ENCODE measurements at places on chromosomes 13 and 19. TPM values are rescaled to one million over a fixed set of nuclear protein-coding genes. Genes with fewer than 3 reads are reported as not detected.

The OR7C1 gene
- total RNA-seq = not detected

The GTPBP3 gene
- total RNA-seq = 11.8 TPM

The SLC10A2 gene
- under 0.01 TPM for total RNA-seq

The SHC2 gene
- total RNA-seq = 9.8 TPM

- no peak for DNase-seq
Observed at GRCh38 chr13:39159393-39159792, 121.1 kb downstream of the NHLRC3 start.

- DNase-seq = no peak
Observed at GRCh38 chr19:41862445-41862986, 2.5 kb downstream of the RPS19 start.

DNA sequence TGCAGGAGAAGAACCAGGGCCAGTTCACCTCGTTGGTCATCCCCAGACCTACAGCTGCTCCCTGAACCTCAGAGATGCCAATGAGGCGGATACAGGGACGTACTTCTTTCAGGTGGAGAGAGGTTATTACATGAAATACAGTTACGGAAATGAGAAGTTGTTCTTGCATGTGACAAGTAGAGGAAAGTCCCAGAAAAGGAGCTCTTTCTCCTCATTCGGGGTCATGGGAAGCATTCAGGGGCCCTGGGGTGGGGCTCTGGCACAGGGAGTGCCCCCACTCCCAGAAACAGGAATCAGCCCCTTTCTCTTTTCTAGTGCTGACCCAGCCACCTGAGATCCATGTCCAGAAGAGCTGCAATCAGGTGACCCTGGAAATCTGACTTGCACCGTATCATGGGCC is 4.5 kb upstream of the SIGLEC9 start:
- DNase-seq = no peak

- DNase-seq = no peak
Observed at GRCh38 chr13:36509369-36509768, 77.1 kb downstream of the CCNA1 start.

DNA sequence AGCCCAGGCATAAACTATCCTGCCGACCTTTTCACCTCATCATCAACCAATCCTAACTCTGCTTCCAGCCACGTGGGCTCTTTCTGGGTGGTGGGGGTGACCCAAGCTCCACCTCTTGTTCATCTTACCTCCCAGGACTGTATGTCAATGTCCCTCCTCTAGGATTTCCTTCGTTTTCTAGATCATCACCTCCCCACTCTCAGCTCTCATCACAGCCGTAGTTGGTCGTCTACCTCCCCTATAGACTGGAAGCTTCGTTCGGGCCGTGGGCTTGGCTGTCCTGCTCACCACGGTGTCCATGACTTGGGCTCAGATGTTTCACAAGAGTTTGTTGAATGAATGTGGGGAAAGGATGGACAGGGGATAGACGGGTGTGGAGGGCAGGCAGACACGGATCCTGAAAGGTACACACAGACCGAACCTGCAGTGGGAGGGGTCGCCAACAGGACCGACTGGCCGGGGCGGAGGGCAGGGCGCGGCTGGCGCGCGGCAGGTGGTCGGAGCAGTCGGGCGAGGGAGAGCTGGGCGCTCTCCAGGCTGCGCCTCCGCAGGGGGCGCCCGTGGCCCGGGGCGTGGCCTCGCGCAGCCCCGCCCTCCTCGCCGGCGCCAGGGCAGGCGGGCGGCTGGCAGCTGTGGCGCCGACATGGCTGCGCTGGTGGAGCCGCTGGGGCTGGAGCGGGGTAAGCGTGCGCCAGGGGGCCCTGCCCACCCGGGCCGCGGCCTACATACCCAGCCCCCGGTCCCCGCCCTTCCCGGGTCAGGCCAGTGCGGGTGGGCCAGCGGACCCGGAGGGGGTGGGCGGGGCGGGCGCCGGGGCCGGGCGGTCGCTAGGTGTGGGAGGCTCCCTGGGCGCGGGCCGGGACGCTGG is at the start of gene LIN7B:
LIN7B (plus strand) TSS at position 609 of the 868 bp plus-strand sequence; CDS start at position 644, 35 bp downstream.
- peak; percentile 95 for DNase-seq

DNA sequence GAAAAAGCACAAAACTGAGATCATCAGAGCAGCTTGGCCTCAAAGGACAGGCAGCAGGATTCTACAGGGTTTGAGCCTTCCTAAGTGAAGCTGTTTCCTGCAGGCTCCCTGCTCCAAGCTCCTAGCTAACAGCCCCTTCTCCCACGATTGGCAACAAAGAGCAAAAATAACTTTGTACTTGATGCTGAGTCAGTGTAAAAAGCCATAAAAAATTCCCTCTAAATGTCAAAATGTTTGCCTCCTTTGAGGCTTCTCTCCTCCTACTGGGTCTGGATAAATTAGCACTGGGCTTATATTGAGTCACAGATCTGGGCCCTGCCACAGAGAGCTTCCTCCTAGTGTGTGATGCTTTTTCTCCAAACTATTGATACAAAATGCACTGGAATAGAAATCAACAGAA is 153.3 kb downstream of the TNFRSF19 start:
- no peak for DNase-seq

DNA sequence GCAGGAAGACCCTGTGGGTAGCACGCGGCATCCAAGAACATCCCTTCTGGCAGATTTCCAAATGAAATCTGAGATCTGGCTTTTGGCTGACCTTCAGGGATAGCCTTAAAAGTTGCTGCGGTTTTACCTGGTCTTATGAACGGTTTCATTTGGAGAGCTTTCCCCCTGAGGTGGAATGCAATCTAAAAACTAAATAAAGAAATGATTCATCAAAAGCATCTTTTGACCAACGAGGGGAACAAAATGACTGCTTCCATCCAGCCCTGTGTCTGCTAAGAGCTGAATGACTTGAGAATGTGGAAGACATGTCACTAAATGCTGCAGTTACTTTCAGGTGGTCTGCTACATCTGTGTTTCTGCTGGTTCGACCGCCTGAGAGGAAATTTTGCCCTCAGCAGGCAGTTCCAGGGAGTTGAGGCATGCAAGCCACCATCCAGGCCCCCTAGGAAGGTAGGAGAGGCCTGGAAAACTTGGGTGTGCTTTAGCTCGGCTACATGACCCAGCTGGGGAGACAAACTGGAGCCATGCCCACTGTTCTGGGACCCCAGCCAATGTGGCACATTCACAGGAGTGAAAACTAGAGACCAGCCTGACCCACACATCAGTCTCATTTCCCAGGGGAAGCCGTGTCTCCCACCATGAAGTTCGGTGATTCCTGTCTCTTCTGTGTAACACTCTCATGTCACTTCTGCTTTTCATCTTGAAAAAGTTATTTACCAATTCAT is 175.1 kb upstream of the KL start:
- DNase-seq = no peak

- DNase-seq = no peak
Observed at GRCh38 chr13:50587115-50587514, 256.4 kb downstream of the DLEU7 start.

DNA sequence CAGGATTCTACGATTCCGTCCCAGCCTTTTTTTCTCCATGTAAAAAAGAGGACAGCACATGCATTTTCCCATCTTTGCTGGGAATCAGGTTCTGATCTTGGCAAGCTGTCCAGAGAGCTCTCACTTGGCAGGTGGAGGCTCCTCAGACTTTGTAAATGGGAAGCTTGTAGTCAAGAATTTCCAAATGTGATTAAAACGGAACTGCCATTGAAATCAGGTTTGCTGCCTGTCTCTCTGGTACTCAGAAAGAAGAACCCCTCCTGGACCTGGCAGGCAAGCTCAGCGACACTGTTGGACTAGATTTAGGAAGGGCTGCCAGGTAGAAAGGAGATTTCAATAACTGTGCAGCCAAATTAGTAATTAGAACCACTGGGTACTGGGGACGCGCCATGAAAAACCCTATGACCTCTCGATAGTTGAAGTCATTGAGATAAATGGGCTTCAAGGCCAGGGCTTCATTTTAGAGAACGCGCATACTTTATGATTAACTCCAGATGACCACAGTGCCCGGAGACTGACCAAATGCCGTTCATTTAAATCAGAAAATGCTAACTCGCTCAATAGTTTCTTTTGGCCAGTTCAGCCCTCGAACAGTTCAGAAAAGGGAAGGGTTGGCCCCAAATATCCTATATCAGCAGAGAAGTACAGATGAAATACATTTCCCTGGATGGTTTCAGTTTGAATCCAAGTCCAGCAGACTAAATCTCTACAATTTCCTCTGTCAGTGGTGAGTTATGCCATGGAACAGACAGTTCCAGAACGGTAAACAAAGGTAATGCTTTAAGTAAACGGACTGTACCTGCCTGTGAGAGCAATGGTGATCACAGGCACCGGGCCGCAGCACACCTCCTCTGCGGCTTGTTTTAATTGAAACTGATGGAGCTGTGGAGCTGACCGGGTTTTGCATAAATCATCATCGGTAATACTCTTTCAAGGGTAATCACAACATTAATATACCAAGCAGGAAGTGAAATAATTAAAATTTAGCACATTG is 517.4 kb downstream of the RFC3 start:
- no peak for DNase-seq

GRCh38 chr19:40619333-40620160 is 18.4 kb downstream of the LTBP4 start:
- no peak for DNase-seq

- no peak for DNase-seq
Observed at GRCh38 chr13:110893571-110893970, 21.3 kb downstream of the ANKRD10 start.

GRCh38 chr13:51935326-51936171 is 73.8 kb downstream of the CCDC70 start:
- peak; percentile 37 for DNase-seq

- DNase-seq = no peak
Observed at GRCh38 chr13:110528911-110529310, 32.6 kb downstream of the RAB20 start.

DNA sequence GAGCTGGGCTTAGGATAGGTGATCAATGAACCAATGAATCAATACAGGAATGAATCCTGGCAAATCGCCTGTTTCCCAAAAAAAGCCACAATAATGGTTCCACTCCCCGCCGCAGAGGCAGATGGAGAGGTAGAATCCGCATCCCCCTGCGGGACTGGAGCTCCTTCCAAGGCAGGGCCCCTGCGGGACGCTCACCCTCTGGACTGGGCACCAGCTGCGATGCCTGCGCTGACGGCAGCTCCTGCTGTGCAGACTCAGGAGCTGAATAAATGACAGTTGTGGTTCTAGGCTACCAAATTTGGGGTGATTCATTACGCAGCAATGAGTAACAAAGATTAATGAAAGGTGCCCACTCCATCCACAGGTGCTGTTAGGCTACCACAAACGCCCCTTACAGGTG is 8.8 kb upstream of the CDC34 start:
- DNase-seq = no peak

DNA sequence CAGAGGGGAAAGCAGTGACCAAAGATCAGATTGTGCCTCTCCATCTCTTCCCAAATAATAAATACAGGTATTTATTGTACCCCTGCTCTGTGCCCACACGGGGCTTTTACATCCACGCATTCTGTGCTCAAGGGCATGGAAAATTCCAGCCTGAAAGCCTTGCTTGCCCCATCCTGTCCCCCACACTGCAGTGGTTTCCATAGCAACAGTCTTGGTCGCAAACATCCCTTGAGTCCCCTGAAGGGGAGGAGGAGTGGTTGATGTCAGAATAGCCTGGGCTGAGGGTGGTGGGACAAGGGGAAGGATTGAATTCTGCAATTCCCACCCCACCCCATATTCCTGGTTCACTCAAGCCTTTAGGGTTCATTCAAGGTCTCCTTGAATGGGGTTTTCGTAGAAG is 41.0 kb upstream of the USP29 start:
- peak; percentile 25 for DNase-seq

DNA sequence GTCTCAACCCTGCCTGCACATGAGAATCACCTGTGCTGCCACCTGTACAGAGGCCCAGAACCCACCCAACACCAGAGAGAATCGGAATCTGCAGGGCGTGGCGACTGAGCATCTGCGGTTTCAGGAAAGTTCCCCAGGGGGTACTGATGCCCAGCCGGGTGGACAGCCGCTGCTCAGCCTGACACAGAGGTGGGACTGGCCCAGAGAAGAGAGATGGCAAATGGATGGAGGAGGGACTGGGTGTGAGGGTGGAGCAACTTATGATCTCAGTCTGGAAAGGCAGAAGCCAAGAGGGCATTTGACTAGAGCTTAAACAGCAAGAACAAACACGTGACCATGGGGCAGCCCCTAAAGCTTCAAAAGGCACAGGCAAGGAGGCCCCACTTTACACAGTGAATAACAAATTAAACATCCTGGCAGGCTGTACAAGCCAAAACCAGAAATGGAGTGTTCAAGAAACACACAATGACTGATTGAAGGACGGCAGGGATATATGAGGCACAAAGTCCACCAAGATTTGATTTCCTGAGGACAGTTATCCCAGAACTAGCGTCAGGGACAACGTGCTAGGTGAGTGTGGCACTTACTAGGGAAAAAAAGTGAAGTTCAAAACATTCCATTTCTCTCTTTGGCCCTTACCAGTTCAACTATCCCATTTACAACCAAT is 3.1 kb downstream of the RANBP3 start:
- no peak for DNase-seq

DNA sequence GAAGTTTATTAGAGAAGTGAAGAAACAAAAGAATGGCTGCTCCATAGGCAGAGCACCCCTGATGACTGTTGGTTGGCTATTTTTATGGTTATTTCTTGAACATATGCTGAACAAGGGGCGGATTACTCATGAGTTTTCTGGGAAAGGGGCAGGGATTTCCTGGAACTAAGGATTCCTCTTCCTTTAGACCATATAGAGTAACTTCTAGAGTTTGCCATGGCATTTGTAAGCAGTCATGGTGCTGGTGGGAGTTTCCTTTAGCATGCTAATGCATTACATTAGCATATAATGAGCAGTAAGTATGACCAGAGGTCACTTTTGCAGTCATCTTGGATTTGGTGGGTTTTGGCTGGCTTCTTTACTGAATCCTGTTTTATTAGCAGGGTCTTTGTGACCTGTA is 38.7 kb upstream of the PCDH8 start:
- DNase-seq = no peak

- no peak for DNase-seq
Observed at GRCh38 chr19:29583196-29583999, 22.7 kb upstream of the POP4 start.

- no peak for DNase-seq
Observed at GRCh38 chr13:108345016-108345415, 75.5 kb downstream of the TNFSF13B start.

- no peak for DNase-seq
Observed at GRCh38 chr19:29324717-29325116, 111.8 kb upstream of the UQCRFS1 start.

- no peak for DNase-seq
Observed at GRCh38 chr13:38950987-38951386, 39.6 kb downstream of the STOML3 start.

- no peak for DNase-seq
Observed at GRCh38 chr13:33644581-33645543, 173.1 kb upstream of the RFC3 start.
